GM12891 (cell line): ENCODE measurements at places on chromosomes 5 and 9.

- DNase-seq, result no peak
Measured at GRCh38 chr5:58133631-58134296, 326.1 kb downstream of the PLK2 start.

GRCh38 chr9:17742067-17742466 is 163.2 kb downstream of the SH3GL2 start:
- no peak for DNase-seq

- no peak for DNase-seq
Measured at GRCh38 chr5:155556700-155557099, 543.1 kb downstream of the KIF4B start.

- no peak for DNase-seq
Measured at GRCh38 chr5:10323588-10324488, 16.1 kb upstream of the CMBL start.

GRCh38 chr5:65854925-65855324 is 71.5 kb upstream of the ERBIN start:
- DNase-seq, result no peak

GRCh38 chr5:148146487-148146886 is 21.9 kb upstream of the SPINK14 start:
- DNase-seq, result no peak

- DNase-seq, result no peak
Measured at GRCh38 chr5:63700241-63700640, 262.0 kb downstream of the HTR1A start.

DNA sequence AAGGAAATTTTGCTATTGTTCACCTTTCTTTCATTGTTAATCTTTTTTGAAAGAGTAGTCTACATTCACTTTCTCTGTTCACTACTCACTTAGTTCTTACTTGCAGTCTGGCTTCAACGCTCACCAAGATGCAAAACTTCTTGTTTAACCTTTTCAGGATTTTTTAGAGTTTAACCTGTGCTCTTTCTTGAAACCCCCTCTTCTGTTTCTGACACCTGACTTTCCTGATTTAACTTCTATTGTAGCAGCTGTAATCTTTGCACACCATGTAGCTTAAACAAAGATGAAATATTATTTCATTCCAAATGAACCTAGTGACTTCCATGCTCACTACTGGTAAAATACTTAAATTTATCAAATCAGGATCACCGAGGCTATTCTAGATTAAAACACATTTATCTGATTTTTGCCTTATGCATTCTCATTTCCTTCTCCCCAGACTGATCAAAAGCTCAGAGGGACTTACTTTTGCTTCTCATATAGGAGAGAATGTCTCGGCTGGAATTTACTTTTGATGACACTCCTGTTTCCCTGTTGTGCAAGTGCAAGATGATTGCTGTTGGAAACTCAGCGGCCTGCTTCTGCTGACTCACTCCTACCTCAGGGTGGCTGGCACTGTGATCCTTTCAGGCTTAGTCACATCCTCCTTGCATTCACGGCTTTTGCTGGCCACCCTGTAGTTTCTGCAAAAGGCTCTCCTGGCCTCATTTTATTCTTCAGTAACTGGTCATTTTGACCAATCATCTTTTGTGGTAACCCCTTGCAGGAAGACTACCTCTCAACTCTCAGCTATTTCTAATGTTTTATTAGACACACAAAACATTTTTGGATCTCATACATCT is 109.3 kb upstream of the IFNE start:
- DNase-seq, result no peak

- DNase-seq, result no peak
Measured at GRCh38 chr5:41856644-41857491, 13.4 kb downstream of the OXCT1 start.

GRCh38 chr9:268616-269015 is 54.0 kb downstream of the DOCK8 start:
- no peak for DNase-seq

GRCh38 chr5:38707352-38708210 is 138.2 kb upstream of the OSMR start:
- DNase-seq, result no peak

GRCh38 chr9:127422133-127422782 is 1.9 kb upstream of the ZNF79 start:
- DNase-seq, result no peak

- peak; percentile 62 for DNase-seq
Measured at GRCh38 chr5:134524272-134524825, 1.1 kb upstream of the JADE2 start.

DNA sequence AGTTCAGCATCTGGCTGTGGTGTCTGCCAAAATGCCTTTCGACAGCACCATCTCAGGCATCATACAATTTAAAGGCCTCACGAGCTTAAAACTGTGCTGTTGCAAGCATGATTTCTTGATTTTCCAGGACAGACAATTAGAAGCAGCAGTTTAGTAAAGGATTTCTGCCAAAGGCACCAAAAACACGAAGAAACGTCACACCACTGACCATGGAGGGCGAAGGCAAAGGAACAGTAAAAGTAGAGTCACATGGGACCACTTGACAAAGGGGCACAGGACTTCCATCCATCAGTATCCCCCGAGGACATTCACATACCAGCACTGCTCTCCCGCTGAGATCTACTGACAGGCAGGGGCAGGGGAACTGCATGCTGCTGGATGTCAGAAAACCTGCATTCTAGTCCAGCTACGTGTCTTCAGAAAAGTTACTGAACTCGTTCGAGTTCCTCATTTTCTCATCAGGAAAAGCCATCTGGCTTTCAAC is 70.4 kb upstream of the FBXW11 start:
- DNase-seq, result no peak

DNA sequence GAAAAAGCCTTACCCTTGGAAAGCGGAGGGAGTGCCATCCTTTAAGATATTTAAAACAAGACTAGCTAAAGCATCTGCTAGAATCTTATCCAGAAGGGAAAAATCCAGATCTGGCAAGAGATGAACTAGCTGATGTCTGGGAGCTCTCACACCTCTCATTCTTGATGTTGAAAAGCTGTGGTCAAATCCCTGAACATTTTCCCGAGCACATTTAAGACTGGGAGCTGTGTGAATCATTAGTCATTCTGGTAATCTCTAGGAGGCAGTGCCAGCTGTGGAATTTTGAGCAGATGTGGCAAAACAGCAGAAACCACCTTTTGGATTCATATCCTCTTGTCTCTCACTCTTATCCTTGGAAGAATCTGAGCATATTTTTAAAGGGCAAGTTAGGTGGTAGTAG is 218.0 kb downstream of the MAN2A1 start:
- no peak for DNase-seq

GRCh38 chr9:124855566-124855943 is 2.3 kb downstream of the WDR38 start:
- DNase-seq, result no peak

DNA sequence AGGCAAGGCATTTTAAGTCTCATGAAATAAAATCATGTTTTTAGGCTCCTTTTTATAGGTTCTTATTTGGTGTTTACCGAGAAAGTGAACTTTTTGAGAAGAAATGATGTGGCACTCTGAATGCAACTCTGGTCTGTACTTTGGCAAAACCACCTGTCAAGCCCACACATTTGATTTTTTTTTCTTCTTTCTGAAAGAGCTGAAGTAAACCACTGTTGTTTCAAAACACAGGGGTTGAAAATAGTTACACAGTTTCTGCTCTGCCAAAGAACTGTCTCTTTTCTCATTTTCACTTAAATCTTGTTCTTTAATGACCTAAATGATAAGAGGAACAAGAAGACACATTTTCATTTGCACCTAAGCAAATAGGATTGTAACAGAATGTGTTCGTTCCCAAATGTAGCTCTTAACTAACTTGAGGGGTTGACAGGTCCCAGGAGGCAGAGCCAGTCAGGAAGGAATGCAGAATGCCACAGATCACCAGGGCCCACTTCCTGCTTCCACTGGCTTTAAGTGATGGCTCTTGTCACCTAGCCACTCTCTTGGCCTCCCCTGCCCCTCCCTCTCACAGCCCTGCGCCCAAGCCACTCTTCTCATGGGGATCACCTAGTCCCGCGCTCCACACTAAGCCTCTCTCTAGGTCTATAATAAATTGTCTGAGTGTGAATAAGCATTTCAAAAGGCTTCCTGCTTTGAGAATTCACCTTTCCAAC is 47.3 kb downstream of the MED27 start:
- peak; percentile 18 for DNase-seq

DNA sequence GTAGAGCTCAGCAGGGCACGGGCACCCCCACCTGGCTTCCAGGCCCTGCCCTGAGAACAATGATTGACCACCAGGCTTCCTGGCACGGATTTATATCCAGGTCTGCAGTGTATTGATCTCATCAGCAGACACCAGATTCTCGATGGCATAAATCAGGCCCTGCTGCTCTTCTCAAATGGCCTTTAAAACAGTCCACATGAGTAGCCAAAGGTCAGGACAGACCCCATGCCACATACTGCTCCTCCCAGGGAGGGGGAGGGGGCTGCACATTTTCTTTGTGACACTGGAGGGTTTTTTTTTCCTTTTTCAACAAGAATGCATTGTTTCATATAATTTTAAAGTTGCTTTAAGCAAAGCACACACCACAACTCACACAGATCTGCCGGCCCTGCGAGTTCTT is 85.4 kb downstream of the SEMA4D start:
- no peak for DNase-seq

- no peak for DNase-seq
Measured at GRCh38 chr5:72494623-72495124, 12.5 kb downstream of the ZNF366 start.

GRCh38 chr5:86837610-86838009 is 219.9 kb downstream of the COX7C start:
- DNase-seq, result no peak

- DNase-seq, result no peak
Measured at GRCh38 chr9:107733523-107733894, 243.9 kb upstream of the KLF4 start.

- DNase-seq, result peak; percentile 25
Measured at GRCh38 chr5:129460936-129461710, 1.0 kb downstream of the ADAMTS19 start.
